ENCODE measurements at places on chromosomes 13 and 19.

- DNase-seq: no peak
These were observed 313.5 kb downstream of the KLF12 start for GRCh38 chr13:73820688-73821087.

DNA sequence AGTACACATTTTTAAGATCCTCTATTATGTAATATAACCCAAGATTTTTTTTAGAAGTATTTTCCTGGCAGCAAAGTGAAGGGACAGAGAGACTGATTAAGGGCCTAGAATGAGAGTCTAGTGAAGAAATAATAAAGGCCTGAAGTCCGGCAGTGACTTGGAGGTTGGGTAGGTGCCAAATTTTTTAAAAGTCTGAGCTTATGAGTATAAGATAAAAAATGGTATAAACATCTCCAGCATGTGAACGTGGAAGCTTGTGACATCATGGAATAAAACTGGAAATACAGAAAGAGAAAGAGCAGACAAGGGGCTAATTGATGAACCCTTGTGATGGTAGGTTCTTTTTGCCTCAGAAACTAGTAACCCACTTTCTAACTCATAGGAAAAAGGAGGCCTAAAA is 174.6 kb downstream of the SUCLA2 start:
- no peak for DNase-seq

- DNase-seq: no peak
These were observed 749 bp upstream of the PAN3 start for GRCh38 chr13:28137596-28137995.

- no peak for DNase-seq
These were observed 880 bp upstream of the C19orf12 start for GRCh38 chr19:29715701-29716581.

DNA sequence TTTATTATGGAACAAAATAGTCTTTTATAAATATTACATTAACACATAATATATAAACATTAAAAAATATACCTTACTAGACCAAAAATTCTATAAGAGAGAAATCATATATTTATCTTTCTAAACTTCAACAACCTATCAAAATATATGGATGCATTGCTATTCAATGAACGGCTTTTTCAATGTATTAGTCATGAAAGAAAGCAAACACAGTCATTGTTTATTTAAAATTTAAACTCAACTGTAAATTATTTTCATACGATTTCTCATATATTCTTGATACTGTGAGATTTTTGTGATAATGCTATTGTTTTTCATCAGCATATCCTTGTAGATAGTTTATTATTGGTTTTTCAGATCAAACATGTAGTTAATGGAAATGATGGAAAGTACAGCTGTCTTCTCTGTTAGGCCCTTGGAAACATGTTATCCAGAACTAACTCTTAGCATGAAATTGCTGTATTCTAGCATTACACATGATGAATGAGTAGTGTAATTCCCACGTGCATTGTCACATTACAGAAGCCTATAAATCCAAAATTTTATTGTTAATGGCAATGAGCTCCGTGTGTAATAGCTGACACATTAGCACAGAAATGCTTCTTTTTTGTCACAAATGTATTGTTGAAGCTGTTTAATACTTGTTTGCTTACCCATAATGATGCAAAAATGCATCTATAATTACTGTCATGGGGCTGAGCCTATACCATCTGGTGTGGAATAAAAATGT is 1639.9 kb downstream of the SLITRK5 start:
- DNase-seq: no peak

GRCh38 chr19:2798733-2799132 is 13.4 kb downstream of the THOP1 start:
- no peak for DNase-seq

DNA sequence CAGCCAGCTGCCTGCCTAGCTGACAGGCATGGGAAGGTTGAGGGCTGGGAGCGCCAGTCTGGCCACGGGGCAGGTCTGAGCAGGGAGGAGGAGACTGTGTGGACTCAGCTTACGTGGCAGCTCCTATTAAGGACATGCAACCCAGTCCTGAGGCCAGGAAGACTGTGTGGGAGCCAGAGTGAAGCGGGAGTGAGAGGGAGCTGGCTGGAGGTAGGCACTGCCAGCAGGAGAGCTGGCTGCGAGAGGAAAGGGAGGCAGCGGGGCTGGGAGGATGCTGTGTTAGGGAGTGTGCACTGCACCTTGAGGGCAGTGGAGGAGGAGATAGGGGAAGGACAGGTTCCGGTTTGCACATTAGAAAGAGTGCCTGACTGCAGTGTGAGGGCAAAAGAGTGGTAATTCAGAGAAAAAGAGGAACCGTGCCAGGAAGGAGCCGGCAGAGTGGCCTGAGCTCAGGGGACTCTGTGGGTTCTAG is 99.2 kb downstream of the SLC7A1 start:
- DNase-seq: no peak

DNA sequence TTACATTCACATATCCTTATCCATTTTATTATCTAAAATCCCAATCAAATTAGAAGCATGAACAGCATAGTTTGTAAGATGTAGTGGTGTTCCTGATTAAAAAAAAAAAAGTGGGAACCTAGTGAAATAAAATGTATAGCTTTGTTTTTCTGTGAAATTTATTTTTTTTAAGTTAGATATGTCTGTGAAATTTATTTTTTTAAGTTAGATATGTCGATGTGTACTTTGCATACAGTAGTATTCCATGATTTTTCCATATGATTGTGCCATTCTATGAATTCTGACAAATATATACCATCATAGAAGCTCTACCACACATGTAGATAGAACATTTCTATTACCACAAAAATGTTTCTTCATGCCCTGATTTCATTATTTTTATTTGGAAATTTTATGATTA is 6.0 kb upstream of the MAB21L1 start:
- DNase-seq: no peak

GRCh38 chr13:26270707-26271106 is 16.8 kb downstream of the CDK8 start:
- no peak for DNase-seq

- DNase-seq: no peak
These were observed 76.2 kb upstream of the ARHGEF7 start for GRCh38 chr13:111038887-111039286.

DNA sequence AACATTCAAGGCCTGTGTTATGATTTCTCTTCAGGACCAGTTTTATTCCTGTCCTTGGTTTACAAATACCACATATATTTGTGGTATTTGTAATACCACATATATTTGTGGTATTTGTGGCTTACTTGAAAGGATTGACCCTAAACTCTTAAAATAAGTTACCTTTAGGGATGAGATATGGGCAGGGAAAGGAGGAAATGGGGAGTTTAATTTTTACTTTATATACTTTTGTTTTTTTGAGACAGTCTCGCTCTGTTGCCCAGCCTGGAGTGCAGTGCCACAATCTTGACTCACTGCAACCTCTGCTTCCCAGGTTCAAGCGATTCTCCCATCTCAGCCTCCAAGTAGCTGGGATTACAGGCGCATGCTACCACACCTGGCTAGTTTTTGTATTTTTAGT is 2.3 kb upstream of the TGDS start:
- DNase-seq: no peak

DNA sequence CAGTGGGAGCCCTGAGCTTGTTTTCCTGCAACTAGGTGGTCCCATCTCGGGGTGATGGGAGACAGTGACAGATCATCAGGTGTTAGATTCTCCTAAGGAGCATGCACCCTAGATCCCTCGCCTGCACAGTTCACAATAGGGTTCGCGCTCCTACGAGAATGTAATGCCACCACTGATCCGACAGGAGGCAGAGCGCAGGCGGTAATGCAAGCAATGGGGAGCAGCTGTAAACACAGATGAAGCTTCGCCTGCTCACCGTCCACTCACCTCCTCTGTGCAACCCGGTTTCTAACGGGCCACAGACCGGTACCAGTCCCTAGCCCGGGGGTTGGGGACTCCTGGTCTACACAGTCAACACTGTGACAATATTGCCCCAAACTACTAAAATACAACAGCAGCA is 38.8 kb downstream of the CARD8 start:
- no peak for DNase-seq

- DNase-seq: no peak
These were observed 807.6 kb downstream of the UQCRFS1 start for GRCh38 chr19:28405346-28405742.

DNA sequence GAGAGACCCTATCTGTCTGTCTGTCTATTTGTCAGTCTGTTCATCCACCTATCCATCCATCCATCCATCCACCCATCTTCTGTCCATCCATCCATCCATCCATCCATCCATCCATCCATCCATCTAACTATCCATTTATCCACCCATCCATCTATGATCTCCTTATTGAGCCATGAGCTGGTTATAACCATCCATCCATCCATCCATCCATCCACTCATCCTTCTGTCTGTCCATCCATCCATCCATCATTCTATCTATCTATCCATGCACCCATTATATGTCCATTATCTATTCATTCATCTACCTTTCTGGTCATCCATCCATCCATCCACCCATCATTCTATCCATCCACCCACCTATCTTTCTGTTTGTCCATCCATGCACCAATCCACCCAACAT is 44.6 kb downstream of the NWD1 start:
- DNase-seq: no peak

DNA sequence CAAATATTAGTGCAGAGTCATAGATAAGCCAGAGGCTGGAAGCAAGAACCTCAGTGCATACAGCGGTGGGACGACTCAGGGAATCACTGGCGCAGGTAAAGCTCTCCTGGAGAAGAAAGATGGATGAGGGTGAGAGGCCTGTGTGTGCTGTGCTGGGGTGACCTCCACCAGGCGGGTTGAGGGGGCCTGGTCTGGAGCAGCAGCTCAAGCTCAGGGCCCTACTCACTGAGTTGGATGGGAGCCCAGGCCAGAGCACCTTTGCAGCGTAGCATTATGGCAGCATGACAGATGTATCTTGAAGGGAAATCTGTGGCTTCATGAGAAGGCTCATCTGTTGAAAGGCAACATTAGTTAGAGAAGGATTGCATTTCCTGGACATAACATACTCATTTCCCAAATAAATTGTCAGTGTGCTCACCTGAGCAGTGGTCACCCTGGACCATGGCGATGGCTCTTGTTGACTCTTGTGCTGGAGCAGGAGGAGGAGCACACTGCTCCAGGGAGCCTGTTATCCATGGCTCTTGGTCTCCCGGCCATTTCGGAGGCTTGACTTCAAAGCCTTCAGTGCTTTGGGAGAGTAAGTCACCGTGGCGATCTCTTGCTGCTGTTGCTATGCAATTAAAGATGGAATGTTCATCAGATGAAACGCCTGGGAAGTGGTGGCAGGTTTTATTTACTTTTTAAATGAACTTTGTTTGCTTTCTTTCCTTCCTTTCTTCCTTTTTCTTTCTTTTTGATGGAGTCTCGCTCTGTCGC is 25.0 kb downstream of the HNRNPM start:
- DNase-seq: no peak

DNA sequence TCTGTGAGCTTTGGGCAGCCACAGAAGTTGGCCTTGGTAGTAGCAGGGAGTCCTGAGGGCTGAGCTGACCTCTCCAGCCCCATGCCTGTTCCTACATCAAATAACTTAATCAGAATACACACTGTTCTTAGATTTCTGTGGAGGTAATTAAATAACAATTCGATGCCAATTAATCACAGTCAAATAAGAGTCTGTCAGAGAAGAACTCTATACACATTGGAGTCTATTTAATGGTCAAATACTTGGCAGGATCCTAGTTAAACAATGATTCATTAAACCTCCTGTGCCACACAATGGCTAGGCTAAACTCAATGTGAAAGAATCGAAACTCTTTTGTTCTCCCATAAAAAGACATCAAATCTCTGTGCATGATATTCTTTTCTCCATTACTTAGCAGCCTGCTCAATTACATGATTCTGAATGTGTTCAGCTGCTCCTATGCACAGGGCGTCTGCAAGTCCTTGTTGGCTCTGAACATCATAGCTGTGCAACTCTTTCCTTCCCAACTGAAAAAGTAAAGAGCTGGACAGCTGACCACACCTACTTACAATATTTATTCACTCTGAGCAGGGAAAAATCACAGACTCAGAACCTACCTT is 173.1 kb downstream of the ABCC4 start:
- DNase-seq: no peak

GRCh38 chr19:53910170-53910518 is 1.1 kb downstream of the CACNG7 start:
- no peak for DNase-seq

- DNase-seq: no peak
These were observed 69.4 kb downstream of the C13orf42 start for GRCh38 chr13:51041710-51042109.

GRCh38 chr19:3801412-3802096 is 15.4 kb upstream of the MATK start:
- peak; percentile 56 for DNase-seq

DNA sequence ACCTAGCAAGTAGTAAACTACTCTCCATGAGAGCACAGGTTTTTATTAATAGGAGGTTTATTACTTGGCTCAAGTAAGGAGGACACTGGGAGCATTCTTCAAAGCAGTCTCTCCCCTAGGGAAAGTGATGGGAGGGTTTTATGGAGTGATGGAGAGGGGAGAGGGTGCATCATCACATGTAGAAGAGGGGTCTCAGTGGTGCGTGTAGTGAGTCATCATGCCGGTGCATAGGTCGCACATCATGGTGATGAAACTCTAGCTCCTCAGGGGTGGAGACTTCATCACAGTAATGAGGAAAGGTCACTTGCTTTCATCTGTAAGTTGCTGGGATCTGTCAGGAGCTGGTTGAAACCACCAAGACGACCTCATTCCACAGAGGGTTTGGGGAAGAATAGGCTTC is 210.8 kb upstream of the UBL3 start:
- DNase-seq: no peak

DNA sequence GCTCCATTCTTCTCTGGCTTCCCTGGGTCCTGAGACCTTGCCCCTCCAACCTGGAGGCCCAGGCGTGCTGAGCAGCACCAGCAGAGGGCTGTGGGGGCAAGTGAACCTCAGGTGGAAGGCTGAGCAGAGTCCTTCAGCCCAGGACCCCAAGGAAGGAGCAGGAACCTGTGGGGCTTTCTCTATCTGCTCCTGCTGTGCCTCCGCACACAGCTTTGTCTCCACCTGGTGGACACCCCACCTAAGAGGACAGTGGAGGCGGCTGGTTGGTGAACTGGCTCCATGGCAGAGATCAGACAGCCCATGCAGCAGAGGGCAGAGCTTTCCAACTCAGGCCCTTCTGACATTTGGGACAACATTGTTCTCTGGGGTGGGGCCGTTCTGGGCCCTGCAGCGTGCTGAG is 19.7 kb downstream of the ZFR2 start:
- peak; percentile 53 for DNase-seq

GRCh38 chr13:100904293-100904976 is 229.8 kb upstream of the TMTC4 start:
- DNase-seq: no peak

DNA sequence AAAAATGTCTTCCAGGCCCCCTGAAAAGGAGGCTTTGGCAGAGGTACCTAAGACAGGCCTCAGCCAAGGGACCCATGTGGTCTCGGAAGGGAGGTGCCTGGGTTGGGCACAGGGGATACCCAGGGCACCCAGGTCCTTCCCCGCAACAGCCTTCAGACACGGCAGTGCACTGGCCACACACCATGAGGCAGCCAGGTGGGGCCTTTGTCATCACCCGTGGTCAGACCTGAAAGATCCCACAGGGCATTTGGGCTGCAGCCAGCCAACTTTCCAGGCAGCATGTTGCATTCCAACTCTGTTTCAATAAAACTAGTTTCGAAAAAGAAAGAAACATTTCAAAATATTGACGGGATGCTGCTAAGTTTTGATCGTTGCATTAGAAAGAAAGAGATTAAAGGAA is 4.7 kb upstream of the TUBGCP3 start:
- no peak for DNase-seq

- no peak for DNase-seq
These were observed 56.5 kb downstream of the KLF2 start for GRCh38 chr19:16380943-16381755.
